ENCODE measurements at places on chromosomes 2 and 18. TPM values are rescaled to one million over a fixed set of nuclear protein-coding genes. Genes with fewer than 3 reads are reported as not detected.

Gene GPR155
- 0.69 TPM for total RNA-seq

GRCh38 chr2:102109016-102109415 is 33.5 kb upstream of the IL1R1 start:
- H3K27me3 ChIP-seq: no peaks in the 10 kb centered on the region
- no peak overlapping the region for H3K27ac ChIP-seq
- H3K36me3 ChIP-seq: no peaks in the 10 kb centered on the region
- DNase-seq: no peak

DNA sequence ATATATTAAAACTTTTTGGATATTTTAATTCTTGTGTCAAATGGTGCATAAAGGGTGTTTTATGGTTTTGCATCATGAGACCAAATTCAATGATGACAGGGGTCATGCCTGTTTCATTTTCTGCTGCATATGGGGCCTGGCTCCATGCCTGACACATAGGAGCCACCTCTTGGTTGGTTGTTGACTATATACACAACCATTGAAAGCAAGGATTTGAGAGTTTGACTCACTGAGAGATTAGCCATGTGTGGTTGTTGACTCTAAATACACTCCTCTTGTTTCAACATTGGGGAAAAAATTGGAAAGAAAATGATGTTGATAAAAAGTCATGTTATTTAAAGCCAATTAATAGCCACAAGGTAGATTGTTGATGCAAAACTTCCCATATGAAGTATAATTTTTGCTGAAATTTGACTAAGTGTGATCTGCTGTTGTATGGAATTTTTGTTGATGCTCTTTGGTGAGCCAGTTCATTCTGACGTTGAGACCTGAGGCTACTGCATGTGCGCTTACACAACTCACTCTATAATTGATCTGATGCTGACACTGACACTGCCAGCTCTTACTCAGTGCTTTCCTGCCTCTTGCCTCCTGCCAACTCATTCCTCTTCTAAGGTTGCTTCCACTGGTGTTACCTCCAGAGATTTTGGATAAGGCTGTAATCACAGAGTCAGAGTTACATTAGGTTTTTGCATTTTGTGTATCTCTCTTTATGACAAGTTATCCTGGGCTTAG is 446.2 kb upstream of the SLC14A2 start:
- no peaks in the 10 kb centered on the region for H3K27me3 ChIP-seq
- peak; percentile 52 for DNase-seq
- peaks cover 50% of the 10 kb centered on the region for H3K4me1 ChIP-seq

- DNase-seq: peak; percentile 41
- peak overlapping the region; percentile 71 for H3K27ac ChIP-seq
- no peak overlapping the region for H3K4me3 ChIP-seq
- H3K27me3 ChIP-seq: no peaks in the 10 kb centered on the region
Measured at GRCh38 chr18:34697233-34697632, 12.9 kb upstream of the DTNA start.

DNA sequence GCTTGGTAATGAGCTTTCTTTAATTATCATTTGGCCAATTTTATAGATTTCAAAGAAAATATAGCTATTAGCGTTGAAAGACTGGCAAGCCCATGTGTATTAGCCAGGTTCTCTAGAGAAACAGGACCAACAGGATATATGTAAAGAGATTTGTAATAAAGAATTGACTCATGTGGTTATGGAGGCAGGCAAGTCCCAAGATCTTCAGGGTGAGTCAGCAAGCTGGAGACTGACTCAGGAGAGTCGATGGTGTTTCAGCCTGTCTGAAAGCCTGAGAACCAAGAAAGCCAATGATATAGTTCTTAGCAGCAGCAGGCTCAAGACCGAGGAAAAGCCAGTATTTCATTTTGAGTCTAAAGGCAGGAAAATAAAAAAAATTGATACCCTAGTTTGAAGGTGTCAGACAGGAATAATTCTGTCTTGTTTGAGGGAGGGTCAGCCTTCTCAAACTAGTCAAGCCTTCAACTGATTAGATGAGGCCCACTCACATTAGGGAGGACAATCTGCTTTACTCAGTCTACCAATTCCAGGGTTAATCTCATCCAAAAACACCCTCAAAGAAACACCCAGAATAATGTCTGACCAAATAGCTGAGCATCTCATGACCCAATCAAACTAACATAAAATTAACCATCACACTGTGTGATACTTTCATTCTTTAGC is 78.3 kb upstream of the CRIM1 start:
- H3K27me3 ChIP-seq: 0 out of 2 replicates have a peak, but pooled peaks cover 5% of the 10 kb centered on the region
- H3K27ac ChIP-seq: peak overlapping the region; percentile 54
- peak; percentile 90 for DNase-seq
- no peaks in the 10 kb centered on the region for H3K36me3 ChIP-seq
- peaks cover 4% of the 10 kb centered on the region for H3K4me1 ChIP-seq

Gene NTSR2
- not detected for total RNA-seq

DNA sequence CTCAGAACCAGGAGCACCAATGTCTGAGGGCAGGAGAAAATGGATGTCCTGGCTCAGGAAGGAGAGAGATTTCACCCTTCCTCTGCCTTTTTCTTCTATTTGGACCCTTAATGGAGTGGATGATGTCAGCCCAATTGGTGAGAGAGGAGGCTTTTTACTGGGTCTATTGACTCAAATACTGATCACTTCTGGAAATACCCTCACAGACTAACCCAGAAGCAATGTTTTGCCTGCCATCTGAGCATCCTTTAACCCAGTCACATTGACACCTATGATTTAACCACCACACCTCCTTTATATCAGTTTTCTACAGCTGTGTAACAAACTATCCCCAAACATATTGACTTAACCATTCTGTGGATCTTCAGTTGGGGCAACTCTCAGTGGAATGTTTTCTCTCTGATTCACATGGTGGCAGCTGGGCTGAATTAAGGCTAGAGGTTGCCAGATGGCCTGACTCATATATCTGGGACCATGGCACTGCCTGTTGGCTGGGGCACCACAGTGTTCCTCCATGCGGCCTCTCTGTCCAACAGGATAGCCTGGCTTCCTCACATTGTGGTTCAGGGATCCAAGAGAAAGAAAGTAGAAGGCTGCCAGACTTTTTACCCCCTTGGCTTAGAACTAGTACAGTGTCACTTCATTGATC is 18.2 kb upstream of the MBOAT2 start:
- H3K4me3 ChIP-seq: no peak overlapping the region
- H3K27ac ChIP-seq: 0 out of 2 replicates have a peak overlapping the region, but pooled peaks have one; percentile 9
- H3K27me3 ChIP-seq: no peaks in the 10 kb centered on the region
- no peaks in the 10 kb centered on the region for H3K36me3 ChIP-seq
- peaks cover 9% of the 10 kb centered on the region for H3K4me1 ChIP-seq
- DNase-seq: peak; percentile 74

GRCh38 chr2:223944166-223944702 is 901 bp downstream of the WDFY1 start:
- peaks cover 23% of the 10 kb centered on the region for H3K4me1 ChIP-seq
- peak; percentile 44 for DNase-seq
- 0 out of 2 replicates have a peak, but pooled peaks cover 8% of the 10 kb centered on the region for H3K36me3 ChIP-seq

Data from PC-3 (cell line).